NB4 (cell line): ENCODE measurements at places on chromosomes 1 and 21.

- peak; percentile 23 for DNase-seq
These were observed 8.7 kb upstream of the CD34 start for GRCh38 chr1:207919523-207920170.

GRCh38 chr1:86067626-86068025, 88.9 kb downstream of the COL24A1 start:
- DNase-seq = no peak

DNA sequence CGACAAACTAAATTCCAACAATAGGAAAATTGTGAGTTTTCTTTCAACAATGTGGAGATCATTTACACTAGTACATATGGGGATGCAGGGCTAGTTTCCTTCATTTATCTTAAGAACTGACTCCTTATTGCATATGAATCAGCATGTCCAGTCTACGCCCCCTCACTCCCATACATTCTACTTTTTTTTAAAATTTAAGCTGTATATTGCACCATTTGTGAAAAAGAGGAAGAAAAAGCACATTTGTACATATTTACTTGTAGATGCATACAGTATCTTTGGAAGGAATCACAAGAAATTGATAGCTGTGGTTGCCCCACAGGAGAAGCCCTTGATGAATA, 15.9 kb downstream of the VPS26C start:
- peak; percentile 86 for DNase-seq

- DNase-seq = peak; percentile 92
These were observed 577 bp downstream of the IKBKE start for GRCh38 chr1:206470692-206471414.

- DNase-seq = peak; percentile 41
These were observed 14.9 kb downstream of the ZBTB18 start for GRCh38 chr1:244065960-244066388.

DNA sequence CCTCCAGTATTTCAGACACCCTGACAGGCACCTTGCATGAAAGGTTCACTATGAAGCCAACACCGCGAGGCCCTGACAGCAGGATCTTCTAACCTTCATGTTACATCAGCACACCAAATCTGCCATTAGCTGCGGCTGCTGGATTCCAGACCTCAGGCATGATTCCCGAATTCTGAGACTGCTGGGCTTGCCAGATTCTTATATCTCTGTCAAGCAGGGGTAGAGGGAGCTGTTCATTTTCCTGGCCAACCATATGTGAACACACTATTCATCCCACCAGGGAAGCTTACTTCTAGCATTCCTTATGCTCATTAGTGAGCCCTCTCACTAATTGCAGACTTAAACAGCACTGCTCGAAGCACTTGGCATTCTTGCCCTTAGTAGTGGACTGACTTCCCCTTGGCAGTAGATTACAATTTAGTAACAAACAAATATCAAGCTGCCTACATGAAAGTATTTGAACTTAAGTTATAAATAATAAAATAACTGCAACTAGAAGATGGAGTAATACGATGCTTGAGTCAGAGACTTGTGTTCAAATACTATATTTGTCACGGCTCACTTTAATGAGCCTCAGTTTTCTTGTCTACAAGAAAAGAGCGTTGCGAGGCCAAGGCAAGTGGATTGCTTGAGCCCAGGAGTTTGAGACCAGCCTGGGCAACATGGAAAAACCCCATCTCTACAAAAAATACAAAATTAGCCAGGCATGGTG, 43.3 kb downstream of the NID1 start:
- DNase-seq = no peak

DNA sequence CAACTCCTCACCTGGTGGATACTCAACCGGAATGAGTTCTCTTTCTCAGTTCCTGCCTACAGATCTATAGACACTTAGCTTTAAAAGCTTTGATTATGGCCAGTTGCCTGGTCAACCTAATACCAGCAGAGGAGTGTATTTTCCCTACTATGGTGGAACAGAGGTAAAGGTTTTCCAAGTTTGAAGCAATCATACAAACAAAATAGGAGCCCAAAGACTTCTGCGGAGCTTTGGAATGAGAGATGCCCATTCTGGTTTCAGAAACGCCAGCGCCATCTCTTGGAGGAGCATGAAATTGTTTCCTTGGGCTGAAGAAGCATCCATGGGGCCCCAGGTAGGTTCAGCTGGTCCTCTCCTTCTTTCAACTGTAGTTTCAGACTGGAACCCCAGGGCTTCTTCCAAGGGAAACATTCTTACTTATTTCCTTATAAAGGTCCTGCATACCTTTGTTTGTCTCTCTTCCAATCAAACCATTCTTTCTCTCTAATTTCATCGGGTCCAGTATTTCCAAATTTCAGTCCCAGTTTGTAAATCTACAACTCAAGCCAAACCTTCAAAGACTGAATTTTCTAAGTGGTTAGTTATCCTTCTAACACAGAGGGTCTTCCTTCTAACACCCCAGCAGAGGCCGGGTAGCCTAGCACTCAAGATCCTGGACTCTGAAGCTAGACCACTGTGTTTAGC, 95.9 kb downstream of the KCNJ15 start:
- peak; percentile 43 for DNase-seq

- DNase-seq = no peak
These were observed 324.6 kb upstream of the CHRM3 start for GRCh38 chr1:239061770-239062169.

DNA sequence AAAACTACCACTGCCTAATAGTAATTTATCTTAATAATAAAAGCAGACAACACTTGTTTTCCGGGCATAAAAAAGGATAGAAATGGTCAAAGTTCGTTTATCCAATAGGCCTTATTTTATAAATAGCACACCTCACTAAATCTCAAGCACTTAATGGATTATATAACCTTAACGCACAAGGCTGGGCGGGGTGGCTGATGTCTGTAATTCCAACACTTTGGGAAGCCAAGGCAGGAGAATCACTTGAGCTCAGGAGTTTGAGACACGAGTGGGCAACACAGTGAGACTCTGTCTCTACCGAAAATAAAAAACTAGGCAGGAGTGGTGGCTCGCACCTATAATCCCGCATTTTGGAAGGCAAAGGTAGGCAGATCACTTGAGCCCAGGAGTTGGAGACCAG, 12.4 kb downstream of the EIF4G3 start:
- no peak for DNase-seq

DNA sequence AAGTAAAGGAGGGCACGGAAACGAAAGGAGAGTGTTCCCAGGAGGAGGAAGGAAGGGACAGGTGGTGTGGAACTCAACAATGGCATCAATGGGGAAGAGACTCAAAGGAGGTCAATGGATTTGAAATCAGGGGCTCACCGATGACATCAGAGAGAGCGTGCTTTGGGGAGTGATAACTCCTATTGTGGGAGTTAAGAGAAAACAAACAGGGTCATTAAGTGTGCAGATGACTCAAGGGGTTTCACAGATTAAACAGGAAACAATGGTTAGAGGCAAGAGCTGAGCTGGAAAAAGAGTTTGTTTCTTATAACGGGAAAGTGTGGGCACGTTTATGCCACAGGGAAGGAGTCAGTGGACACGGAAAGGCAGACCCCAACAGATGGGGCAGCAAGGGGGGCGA, 629.1 kb downstream of the SMYD3 start:
- DNase-seq = no peak

DNA sequence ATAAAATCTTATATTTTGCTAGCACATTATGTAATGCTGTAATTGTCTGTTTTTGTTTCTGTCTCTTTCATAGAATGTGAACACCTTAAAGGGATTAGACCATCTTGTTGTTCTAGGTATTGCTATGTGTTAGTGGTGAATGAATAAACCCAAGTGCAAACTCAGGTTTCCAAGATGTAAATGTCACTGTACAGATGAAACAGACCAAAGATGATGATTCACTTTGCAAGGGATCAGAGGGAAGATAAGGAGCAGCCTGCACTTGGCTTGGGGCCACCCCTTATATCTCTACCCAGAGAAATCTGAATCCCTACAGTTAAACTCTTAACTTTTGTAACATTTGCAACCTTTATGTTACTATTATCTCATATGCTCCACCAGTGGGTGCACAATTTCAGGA, 25.4 kb downstream of the UROD start:
- DNase-seq = no peak

DNA sequence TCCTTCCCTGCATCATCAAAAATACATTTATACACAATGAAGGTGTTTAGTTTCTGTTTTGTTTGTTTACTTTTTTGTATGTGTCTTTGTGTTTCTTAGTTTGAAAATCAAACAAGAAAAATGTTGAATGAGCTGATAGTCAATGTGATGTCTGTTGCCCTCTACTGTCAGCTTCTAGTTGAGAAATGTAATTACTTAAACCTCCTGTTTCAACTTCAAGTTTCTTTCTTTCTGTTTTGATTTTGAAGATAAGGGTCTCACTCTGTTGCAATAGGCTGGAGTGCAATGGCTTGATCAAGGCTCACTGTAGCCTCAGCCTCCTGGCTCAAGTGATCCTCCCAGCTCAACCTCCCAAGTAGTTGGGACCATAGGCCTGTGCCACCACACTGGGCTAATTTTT, 37.5 kb downstream of the SPTA1 start:
- peak; percentile 37 for DNase-seq

- DNase-seq = no peak
These were observed 28.5 kb downstream of the PALMD start for GRCh38 chr1:99674115-99675064.

- DNase-seq = no peak
These were observed 2.3 kb downstream of the PADI3 start for GRCh38 chr1:17251246-17251645.
